ENCODE measurements at places on chromosomes 13 and 19.

- no peak for DNase-seq
Observed at GRCh38 chr19:51026554-51026831, at the start of gene KLK11. Gene KLK11 (minus strand): TSS chr19:51026616. CDS start chr19:51025631, 985 bp downstream.

GRCh38 chr19:35977446-35978222 lies 17.4 kb upstream of the SDHAF1 start:
- DNase-seq, result no peak

DNA sequence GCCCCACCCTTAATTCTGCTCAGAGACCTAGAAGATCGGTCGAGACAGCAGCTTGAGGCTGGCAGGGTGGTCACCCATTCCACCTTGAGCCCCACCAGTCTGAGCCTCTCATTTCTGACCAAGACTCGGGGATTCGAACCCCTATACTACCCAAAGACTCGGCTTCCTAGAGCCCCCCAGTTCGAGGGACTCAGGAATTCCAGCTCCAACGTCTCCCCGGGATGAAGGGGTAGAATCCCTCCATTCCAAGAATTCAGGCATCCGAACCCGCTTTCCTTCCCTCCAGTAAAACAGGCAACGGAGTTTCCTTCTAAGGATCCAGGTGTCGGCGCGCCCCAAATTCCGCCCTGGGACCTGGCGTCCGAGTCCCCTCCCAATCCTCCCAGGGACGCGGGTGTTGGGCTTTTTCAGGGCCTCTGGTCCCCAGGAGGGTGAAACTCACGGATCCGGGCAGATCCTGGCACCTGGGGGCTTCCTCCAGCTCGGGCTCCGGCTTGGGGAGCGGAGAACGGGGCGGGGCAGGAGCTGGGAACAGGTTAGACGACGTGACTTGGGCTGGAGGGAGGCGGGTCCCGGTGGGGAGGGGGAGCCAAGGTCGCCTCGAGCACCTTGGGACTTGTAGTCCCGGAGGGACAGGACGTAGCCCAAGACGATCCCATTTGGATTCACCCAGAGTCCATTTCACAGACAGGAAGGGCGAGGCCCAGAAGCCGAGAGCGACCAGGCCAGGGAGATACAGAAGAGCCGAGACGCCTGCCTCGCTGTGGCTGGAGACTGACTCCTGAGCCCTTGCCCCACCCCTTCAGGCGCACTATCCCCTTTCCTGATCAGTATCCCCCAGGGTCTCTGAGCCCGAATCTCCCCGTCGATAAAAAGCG lies at the start of gene PPP1R13L:
TSS of gene PPP1R13L (minus strand) at position 513 of the 878 bp plus-strand sequence. CDS start 6,751 bp downstream, outside the sequence.
- peak; percentile 33 for DNase-seq

GRCh38 chr19:35249146-35249847 lies 495 bp downstream of the LSR start:
- DNase-seq, result no peak

DNA sequence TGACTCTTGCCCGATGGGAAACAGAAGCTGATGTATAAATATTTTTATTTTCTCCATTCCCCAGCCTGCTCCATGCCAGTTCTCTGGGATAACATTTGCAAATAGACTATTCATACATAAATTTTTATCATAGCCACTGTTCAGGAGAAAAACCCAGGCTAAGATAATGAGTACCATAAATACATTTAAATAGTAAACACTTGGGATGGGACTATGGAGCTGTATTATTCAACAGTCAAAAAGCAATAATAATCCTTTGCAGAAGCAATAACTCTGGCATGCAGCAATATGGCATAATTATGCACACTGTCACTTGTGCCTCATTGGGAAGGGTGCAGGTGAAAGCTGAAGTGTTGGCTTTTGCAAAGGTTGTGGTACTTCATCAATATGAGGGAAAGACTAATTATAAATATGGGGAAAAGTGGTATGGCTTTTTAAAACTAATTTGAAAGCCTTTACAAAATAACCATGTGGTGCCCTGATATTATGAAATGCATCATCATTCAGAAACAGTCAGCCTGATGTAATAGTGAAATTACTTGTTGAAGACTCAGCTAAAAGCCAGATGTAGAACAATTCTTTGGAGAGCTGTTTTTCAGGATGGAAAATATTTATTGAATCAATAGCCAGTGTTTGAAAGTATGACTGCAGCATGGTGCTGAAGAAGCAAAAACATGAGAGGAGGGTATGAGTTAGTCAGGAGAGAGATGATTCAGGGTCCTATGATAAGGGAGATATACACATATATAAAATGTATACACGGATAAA lies 2476.7 kb downstream of the PCDH9 start:
- no peak for DNase-seq
